ENCODE measurements at places on chromosomes 2 and 18.

DNA sequence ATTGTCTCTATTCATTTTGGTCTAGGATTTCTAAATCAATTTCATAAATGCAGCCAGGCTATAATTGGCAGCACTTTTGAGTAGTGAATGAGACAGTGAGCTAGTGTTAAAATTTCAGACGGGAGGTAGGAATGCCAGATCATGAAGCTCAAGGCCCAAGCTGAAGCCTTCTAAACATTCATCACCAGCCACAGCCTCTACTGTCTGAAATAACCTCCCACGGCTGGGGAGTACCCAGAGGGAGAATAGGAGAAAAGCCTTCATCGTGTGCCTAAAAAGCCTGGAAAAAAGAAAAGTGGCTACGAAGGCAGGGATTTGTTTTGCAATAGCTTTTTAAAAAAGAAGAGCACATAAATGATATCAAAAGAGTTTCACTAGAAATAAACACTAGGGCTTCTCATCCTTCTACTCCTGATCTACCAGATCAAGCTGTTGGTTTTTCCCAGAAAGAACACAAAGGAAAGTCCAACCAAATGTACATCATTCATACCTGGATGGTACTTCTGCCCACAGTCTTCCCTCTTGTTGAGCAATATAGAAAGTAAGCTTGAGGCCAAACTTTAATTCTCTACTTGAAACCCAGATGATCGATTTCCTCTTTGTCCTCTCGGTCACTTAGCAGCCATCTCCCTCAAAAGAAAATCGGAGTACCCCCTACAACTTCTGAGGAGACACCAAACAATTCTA is 48.1 kb upstream of the SLC39A10 start:
- DNase-seq, result no peak

DNA sequence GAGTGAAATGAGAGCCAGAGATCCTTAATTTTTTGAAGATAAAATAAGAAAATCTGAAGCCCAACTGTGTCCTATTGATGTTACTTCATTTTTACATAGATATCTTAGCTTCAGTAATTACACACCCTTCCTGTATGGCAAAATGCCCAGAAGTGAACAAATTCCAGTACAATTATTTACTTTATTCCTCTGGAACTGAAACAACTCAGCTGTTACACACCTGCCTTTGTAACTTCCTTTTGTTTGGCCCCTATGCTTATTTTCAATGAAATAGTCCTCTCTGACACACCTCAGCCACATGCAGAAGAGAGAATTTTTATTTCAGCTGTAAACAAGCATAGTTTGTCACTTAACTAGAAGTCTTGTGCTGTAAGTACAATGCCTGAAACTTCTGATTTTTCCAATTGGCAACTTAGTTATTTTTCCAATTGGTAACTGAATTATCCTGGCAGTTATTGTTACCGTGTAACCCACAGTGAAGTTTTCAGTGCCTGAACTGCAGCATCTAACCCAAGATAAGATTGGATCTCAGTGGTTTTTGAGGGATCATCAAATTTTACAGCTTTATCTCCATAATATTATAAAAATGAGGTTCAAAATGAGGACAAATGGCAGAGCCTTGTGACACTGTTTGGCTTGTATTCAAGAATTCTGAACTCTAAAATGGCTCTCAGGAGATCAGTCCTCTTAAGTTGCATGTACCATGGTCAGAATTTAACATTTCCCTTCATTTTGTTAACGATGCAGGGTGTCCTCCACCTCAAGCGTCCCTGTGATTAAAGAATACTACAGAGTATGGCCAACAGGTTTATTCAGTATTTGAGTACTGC is 82.6 kb downstream of the PKP4 start:
- DNase-seq, result no peak

GRCh38 chr2:161238560-161239325 is 69.5 kb upstream of the PSMD14 start:
- peak; percentile 65 for DNase-seq

DNA sequence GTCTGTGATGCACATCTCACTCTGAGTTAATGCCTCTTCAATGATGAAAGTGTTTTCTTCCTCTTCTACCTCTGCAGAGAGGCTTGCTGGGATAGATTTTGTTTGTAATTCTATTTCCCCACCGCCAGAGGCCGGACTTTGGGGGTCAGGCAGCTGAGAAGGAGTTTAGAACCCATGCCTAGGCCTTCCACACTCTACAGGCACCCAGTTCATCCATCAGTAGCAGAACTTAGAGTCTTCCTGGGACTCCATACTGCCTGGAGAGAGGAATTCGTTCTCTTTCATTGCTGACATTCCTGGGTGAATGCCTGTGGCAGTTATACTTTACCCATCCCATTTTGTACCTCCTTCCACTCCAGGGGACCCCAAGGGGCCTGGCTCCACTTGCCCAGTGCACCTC is 9.1 kb downstream of the TPRKB start:
- DNase-seq, result no peak

GRCh38 chr2:72094701-72095100 is 53.0 kb downstream of the CYP26B1 start:
- no peak for DNase-seq

- DNase-seq, result no peak
Observed at GRCh38 chr2:163646687-163647086, 89.1 kb downstream of the FIGN start.

DNA sequence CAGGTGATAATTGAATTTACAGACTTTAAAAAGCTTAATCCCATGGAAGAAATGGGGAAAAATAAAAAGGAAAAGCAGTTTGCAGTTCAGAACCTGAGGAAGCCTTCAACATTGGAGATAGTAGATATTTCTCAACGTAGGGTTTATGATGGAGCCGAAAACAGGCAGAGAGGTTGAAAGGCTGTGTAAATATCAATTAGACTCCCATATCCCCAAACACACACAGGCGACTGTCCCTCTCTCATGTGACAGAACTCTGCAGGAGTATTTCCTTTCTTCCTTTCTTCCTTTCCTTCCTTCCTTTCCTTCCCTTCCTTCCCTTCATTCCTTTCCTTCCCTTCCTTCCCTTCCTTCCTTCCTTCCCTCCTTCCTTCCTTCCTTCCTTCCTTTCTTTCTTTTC is 406.5 kb downstream of the LPIN1 start:
- DNase-seq, result no peak

- DNase-seq, result no peak
Observed at GRCh38 chr18:75518007-75518406, 90.5 kb upstream of the SMIM21 start.

- no peak for DNase-seq
Observed at GRCh38 chr2:121485039-121485438, 45.6 kb upstream of the RNU4ATAC start.

- DNase-seq, result no peak
Observed at GRCh38 chr2:101619191-101619591, 78.3 kb upstream of the MAP4K4 start.

GRCh38 chr2:143828763-143829537 is 691.0 kb downstream of the ZEB2 start:
- DNase-seq, result no peak

DNA sequence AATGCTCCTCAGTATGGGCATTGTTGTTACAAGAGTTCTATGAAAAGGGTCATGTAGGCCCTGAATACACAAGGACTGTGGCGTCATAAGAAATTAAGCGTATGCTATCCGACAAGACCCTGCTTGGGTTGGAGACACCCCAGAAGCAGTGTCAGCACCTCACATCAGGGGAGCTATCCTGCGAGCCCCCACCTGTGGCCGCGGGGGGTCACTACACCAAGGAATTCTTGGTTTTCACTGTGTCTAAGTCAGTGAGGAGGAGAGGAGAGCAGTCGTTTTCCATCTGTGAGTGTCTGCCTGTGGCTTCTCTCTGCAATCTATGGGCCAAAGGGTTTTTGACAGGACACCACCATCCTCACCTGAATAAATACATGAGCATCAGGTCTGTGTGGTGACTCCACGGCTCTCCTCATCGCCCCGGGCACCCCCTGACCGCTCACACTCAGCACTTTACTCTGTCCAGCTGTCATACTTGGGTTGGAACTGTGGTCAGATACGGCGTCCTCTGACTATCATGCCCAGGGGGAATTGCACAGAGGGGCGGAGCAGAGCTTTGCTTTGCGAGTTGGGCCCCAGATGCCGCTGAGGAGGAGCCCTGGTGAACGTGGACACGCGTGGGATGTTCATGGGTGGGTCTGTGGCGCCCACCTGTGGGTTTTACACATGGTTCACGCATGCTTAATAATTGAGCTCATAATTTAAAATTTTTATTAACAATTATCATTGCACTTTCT is 235.5 kb downstream of the MYT1L start:
- DNase-seq, result no peak

GRCh38 chr2:233356546-233357308 is 2.4 kb downstream of the DGKD start:
- DNase-seq, result no peak
